Lower leg skin (tissue), 4 donors: ENCODE measurements at places on chromosomes 2 and 18. TPM values are rescaled to one million over a fixed set of nuclear protein-coding genes. Genes with fewer than 3 reads are reported as not detected.

EMILIN2 gene
- total RNA-seq, result 4.0 TPM

FHOD3 gene
- total RNA-seq, result 5.3 TPM

HTR2B gene
- total RNA-seq, result 0.10 TPM

GRCh38 chr2:233131936-233132720 is 72.0 kb downstream of the INPP5D start:
- DNase-seq, result peak; percentile 39

DNA sequence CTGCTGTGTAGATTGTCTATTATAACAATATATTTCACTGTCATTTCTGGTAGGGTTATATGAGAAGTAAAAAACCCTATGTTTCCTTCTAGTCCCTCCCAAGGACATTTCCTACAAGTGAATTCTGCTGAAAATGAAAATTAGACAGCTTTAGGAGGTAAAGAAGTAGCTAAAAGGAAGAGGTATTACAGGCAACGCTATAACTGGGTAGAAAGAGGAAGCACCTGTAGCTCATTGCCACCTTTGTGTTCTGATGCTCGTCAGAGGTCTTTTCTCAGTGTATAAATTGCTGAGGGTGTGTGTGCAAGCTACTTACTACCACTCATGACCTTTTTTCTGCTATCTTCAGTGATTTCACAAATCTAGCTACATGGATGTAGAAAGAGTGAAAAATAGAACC is 1.4 kb downstream of the DNAJC10 start:
- DNase-seq, result no peak

DNA sequence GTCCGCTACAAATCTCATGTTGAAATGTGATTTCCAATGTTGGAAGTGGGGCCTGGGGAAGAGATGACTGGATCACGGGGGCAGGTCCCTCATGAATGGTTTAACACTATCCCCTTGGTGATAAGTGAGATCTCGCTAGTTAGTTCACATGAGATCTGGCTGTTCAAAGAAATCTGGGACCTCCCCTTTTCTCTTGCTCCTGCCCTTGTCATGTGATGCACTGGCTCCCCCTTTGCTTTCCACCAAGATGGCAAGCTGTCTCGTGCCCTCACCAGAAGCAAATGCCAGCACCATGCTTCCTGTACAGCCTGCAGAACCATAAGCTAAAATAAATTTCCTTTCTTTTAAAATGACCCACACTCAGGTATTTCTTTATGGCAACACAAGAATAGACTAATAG is 57.3 kb upstream of the C2orf15 start:
- no peak for DNase-seq

DNA sequence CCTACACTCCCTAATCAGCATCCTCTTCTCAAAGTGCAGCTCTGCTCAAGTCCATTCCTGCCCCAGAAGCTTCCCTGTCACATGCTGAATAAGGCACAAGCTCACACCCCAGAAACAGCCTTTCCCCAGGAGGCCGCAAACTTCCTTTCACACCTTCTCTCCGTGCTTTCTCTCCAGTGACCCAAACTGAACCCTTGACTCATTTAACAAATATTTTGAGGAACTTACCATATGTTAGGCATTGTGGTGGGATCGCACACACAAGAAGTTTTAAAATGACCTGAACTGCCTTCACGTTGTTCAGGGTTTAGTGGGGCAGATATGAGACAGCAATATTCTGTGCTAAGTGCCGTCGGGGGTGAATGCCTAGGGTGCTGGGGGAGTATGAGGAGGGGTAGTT is 161.3 kb downstream of the INSIG2 start:
- no peak for DNase-seq

- no peak for DNase-seq
Observed at GRCh38 chr2:146158072-146158674, 1638.3 kb upstream of the ZEB2 start.
